ENCODE measurements at places on chromosomes 2 and 18.

- DNase-seq, result no peak
Measured at GRCh38 chr18:63290166-63290820, 29.3 kb downstream of the BCL2 start.

DNA sequence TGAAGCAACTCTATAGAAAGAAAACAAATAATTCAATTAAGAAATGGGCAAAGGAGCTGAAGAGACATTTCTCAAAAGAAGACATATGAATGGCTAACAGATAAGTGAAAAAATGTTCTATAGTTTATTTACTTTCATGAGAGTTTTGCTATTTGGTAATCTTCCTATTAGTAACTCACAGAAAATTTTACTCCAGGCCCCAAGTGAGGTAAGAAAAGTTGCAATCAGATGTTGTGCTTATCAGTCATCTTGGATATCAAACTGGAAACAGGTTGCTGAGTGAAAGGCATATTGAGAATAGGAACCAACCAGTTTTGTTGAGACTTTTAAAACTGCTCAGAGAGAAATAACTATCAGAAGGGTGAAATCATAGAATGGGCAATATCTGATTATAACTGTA is 1179.0 kb upstream of the ACVR2A start:
- no peak for DNase-seq

GRCh38 chr2:214217599-214217998 is 193.3 kb upstream of the VWC2L start:
- no peak for DNase-seq

DNA sequence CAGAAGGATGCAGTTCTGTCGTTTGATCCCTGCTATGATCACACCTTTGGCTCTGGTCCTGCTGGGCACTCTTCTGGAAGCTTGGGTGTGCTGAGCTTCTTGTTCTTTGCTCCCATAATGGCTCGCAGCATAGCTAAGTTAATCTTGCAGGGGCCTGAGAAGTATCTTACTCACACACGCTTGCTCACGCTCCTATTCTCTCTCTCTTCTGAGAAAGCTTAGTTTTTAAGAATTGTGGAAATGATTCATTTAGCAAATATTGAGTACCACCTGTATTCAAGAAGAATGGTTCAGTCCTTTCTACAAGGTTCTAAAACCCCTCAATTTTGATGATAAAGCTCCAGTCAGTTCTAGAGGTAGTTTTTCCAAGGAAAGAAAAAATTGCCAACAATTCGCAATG is 40.6 kb downstream of the XRCC5 start:
- no peak for DNase-seq

GRCh38 chr18:30271716-30272115 is 770.8 kb downstream of the DSC3 start:
- no peak for DNase-seq

- DNase-seq, result no peak
Measured at GRCh38 chr18:50886929-50887328, 8.0 kb downstream of the ME2 start.

GRCh38 chr2:23900541-23901322 is 26.2 kb downstream of the ATAD2B start:
- DNase-seq, result no peak

DNA sequence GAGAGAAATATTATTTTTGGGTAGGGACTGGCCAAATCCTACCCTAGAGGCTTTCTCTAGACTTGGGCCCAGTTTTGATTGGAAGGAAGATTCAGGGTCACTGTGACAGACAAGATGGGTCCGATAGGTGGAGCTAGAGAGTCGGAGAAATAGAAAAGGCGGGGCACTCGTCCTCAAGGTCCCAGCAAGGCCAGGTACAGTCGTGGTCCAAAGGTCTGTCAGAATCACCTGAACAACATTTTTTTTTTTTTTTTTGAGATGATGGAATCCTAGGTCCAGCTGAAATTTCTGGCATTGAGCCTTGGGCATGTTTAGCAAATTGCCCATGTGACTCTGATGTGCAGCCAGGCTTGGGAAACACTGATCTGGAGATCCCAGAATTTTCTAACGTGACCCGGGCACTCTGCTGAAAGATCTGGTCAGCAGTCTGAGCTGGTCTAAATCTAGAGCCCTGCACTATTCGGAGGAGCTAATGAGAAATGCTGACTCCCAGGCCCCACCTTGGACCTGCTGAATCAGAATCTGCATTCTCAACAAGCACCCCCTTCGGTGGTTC is 23.0 kb upstream of the NTSR2 start:
- DNase-seq, result peak; percentile 56

DNA sequence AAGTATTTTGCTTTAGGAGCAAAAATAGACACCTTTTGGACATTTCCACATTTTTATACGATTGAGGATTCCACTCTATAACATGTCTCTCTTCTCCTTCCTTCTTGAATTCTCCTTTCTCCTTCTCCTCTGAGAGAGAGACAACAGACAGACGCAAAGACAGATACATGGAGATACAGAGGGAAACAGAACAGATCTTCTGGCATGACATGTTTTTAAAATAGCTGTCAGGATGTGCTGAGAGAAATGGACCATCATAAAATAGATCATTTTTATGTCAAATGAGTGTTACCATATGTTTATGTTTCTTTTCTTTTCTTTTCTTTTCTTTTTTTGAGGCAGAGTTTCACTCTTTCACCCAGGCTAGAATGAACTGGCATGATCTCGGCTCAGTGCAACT is 44.4 kb upstream of the ZNF532 start:
- no peak for DNase-seq

GRCh38 chr2:235608200-235608887 is 114.5 kb downstream of the AGAP1 start:
- DNase-seq, result no peak

- DNase-seq, result no peak
Measured at GRCh38 chr2:202069170-202070067, 3.6 kb upstream of the KIAA2012 start.

- no peak for DNase-seq
Measured at GRCh38 chr2:50225021-50225928, 806.7 kb downstream of the NRXN1 start.

DNA sequence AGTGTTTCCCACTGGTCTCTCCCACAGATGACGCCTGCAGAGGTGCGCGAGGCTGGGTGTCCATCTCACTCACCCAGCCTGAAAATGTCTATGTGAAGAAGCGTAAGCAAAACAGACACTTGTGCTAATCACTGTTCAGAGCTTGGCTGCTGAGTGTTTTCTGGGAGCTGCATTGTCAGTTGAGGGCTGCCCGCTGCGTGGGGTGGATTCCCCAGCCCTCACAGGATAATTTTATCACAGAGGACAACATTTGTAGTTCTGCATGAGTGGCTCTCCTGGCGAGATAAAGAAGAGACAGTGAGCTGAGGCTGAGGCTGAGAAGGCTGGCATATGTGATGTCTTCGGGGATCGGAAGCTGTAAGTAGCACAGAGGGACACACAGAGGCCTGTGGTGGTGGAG is 16.2 kb upstream of the CAPN13 start:
- DNase-seq, result no peak

- no peak for DNase-seq
Measured at GRCh38 chr18:63259567-63260379, 59.8 kb downstream of the BCL2 start.

GRCh38 chr2:225137971-225138370 is 95.7 kb upstream of the DOCK10 start:
- no peak for DNase-seq

DNA sequence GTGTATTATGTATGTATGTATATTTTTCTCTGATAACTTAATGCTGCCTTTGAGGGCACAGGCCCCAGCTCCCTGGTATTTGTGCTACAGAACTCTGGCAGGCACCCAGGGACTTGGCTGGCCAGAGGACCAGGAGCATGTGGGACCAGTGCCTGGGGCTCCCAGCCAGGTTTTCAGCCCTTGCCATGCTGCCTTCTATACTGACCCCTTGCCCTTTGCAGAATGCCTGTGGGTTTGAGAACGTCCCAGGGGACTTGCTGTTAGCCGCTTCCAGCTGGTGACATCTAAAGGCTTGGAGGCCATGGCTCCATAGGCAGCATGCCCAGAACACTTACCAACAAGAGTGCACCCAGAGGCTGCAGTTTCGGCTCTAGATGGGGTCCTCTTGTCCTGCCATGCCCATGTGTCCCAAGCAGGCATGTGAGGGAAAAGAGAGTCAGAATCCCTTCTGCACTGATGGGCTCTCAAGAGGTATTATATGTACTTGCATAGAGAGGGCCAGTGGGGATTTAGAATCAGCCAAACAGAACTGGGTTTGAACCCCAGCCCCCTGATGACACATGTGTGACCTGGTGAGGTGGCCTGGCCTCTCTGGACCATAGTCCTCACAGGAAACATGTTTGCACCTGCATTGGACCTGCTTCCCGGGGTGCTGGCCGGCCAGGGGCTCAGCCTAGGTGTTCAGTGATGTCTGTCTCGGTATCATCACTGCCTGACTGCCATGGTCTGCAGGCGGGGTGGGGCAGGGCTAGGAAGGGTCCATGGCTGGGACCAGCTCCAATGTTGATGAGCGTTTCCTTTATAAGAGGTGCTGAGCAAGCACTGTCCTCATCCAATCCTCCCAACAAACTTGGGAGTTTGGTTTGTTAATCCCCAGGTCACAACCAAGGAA is 119.2 kb upstream of the FHL2 start:
- no peak for DNase-seq

- DNase-seq, result no peak
Measured at GRCh38 chr2:38898256-38898655, 8.6 kb downstream of the ARHGEF33 start.

GRCh38 chr18:356778-357177 is 88.9 kb upstream of the THOC1 start:
- no peak for DNase-seq

GRCh38 chr18:5893956-5894610 is 1.2 kb downstream of the TMEM200C start:
- no peak for DNase-seq

DNA sequence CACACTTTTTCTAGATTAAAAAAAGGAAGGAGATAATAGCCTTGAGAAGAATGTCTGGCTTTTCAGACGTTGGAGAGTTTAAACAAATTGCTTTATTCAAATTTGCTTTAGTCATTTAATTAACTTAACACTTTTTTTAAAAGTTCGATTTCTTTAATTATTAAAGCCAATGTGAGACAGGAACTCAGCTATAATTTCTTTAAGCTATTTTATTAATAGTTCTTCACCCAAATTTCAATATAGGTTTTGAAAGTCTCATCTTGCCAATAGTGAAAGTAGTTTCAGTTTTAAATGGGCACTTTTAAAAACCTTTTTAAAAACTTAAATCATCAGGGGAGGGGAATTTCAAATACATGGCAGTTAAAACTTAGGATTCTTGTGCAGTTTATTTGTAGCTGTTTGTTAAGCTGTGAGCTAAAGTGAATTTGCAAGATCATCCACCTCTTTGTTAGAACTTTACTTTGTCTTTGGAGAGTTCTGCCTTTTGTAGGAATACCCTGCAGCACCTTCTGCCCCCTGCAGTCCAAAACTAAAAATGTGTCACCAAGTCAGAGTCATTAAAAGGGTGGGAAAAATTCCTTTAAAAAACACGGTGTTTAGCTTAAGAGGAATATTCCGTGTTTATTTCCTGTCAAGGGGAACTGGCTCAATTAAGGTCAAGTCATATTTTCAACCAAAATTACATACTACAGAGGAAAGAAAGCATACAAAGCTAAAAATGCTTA is 4.6 kb downstream of the TGIF1 start:
- DNase-seq, result peak; percentile 22

- no peak for DNase-seq
Measured at GRCh38 chr18:50790241-50790640, 29.6 kb downstream of the MRO start.

DNA sequence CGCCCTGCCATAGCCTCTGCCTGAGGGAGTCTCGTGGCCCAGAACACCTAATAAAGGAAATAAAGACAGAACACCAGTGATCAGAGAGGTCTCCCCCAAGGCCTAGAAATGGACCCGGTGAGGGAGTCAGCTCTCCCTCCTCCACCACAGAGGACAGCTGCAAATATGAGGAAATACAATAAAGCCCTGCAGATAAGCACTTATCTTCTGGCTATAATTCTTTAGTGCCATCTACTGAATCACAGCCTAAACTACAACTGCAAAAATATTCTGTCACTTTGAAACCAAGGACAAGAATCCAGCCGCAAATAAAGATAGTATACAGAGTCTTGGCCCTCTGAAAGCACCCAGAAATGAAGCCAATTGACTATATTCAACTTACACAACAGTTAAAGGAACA is 42.4 kb upstream of the TACR1 start:
- DNase-seq, result no peak

- DNase-seq, result no peak
Measured at GRCh38 chr2:29273004-29273684, 157.9 kb downstream of the CLIP4 start.

- no peak for DNase-seq
Measured at GRCh38 chr18:73669297-73669696, 478.3 kb downstream of the FBXO15 start.

DNA sequence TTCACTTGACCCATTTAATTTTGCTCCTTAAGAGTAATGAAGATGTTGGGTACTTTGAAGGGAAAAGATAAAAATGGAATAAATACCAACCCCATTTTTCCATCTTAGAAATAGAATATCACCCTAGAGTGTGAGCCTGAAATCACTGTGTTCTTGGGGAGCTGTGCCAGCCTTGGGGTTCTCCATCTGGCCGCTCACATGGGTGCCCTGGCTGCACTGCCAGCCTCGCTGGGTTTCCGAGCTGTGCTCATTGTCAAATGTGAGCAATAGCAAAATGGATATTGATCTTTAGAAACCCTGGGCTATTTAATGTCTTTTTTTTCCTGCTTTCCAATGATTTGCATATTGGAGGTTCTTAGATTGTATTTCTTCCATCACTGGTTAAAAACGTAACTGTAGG is 9.3 kb downstream of the APCDD1 start:
- DNase-seq, result no peak

GRCh38 chr2:129711816-129712675 is 267.4 kb upstream of the RAB6C start:
- no peak for DNase-seq

GRCh38 chr2:181465676-181466375 is 8.6 kb downstream of the ITGA4 start:
- no peak for DNase-seq

DNA sequence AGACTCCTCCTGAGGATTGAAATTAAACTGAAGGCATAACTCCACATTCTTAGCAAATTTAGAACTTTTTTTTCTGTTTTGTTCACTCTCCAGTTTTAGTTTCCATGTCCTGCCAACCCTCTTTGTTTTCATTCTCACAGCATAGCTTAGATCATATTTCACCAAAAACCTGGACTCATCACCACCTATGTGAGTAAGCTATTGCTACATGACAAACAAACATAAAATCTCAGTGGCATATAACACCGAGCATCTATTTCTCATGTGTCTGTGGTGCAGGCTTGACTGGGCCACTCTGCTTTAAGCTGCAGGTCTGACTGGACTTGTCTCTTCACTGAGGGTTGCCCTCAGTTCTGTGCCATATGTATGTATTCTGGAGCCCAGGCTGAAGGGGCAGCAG is 385.2 kb downstream of the ARHGAP15 start:
- no peak for DNase-seq

- no peak for DNase-seq
Measured at GRCh38 chr2:30145826-30146336, 926 bp upstream of the YPEL5 start.

All from NCI-H774 (cell line).